HS-5 (cell line): ENCODE measurements at places on chromosomes 3 and 15.

GRCh38 chr15:38991701-38992100 lies 427.1 kb upstream of the RASGRP1 start:
- no peak for DNase-seq

- DNase-seq: no peak
Observed at GRCh38 chr3:13479332-13479581, 849 bp upstream of the HDAC11 start.

GRCh38 chr3:125117631-125118191 lies 61.9 kb upstream of the HEG1 start:
- no peak for DNase-seq

DNA sequence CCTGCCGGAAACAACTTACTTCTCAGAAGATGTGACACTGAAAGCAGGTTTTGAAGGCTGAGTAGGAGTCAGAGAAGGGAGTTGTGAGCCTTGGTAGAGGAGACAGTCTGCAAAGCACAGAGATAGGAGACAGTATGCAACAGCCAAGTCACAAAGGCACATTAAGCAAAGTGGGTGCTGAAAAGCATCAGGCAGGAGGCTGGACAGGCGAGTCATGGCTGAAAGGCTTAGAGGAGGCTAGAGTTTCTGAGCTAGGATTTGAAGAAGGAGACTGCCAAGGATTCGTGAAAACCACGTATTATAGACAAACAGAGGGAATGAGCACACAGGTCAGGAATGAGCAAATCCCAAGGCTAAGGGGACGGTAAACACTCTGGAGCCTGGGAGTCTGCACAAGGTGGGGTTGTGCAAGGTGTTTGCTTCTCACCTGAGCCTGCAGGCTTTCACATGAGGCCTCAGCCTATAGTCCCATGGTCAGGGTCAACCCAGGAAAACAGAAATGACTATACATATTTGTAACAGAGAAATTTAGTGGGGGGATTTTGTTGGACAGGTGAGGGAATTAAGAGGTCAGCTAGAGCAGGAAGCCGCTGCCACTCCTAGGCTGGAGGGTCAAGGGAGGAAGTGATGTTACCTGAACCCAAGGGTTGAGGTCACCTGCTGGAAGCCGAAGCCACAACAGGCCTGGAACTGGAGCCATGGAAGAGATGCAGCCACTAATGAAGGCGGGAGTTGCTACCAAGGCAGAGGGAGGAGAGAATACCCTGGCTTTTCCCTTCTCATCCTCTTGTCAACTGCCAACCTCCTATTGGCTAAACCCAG lies 23.1 kb upstream of the TRIM71 start:
- no peak for DNase-seq

DNA sequence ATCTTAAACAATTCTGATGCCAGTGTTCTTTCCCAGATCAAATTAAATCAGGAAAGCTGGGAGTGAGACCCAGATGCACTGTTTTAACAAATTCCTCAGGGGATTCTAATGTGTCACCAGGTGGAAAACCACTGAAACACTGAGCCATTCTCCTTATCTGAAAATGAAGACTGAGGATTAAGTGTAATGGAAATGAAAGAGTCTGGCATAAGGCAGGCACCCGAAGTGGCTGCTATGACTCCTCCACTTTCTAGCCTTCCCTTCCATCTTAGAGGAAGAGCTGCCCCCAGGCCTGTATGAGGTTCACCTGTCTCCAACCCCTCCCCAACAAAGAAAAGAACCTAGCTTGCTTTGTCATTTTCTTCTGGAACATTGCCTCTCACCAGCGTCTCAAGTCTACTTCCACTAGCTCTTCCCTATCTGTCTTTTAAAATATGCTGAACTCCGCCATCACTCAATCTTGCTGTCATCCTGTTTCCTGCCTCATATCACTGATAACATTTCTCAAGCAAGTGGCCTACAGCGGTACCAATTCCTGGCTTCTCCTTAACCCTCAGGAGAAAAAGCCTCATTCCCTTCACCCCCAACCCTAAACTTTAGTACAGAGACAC lies 13.7 kb upstream of the ABHD2 start:
- no peak for DNase-seq

DNA sequence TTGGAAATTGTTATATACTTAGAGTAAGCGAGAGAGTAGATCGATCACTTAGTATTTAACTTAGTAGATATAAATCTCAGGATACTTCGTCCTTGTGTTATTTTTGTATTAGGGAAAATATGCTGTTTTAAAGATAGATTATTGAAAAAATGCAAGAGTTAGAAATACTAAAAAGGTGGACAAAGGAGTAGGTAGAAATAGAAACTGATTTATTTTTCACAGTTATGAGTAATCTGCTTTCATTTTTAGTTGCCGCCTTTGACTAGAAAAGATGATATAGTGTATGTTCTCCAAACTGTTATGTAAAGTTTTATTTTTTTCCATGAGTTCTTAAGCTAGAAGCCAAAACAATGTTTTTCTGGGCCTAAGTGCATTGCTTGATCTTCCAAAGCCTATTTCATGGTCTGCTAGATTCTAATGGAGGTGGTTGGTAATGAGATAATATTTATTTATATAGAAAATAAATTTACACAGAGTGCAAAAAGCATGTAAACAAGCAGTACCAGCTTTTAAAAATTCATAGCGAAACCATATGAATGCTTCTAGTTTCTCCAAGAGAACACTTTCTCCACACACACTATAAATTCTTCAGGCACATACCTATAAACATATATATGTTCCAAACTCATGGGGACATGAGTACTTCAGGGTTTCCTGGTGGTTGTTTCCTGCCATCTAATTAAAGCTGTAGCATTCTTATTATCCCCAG lies 61.1 kb downstream of the DIPK2A start:
- no peak for DNase-seq

DNA sequence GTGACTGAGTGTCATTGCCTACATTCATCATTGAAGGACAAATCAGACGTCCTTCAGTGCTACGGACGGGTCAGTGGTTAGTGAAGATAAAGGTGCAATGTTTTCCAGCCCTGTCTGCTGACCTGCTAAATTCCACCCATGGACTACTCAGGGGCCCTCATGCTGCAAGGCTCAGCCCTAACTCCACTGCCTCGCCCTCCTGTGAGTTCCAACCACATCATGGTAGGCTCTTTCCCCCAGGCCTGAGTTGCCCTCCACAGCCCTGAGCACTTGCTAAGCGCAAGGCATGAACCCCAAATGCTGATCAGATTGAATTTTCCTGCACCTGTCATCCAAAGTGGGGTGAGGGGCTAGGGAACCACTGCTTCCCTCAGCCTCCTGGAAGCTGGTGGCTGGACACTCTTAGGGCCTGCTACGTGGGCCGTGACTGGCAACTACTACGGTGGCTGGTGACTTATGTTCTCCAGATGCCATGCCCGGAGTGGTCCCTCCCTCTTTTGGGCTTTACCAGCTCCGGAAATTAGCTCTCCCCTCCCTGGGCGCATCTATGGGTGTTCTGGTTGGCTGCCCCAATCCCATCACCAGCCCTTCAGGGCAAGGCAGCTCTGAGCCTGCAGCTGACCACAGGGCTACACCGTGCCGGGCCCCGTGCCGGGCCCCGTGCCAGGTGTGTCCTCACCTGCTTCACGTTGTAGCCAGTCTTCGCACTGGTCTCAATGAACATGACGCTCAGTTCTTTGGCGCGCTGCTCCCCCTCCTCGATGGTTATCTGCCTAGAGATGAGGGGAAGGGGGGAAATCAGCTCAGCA lies 32.1 kb downstream of the SRPRB start:
- no peak for DNase-seq

DNA sequence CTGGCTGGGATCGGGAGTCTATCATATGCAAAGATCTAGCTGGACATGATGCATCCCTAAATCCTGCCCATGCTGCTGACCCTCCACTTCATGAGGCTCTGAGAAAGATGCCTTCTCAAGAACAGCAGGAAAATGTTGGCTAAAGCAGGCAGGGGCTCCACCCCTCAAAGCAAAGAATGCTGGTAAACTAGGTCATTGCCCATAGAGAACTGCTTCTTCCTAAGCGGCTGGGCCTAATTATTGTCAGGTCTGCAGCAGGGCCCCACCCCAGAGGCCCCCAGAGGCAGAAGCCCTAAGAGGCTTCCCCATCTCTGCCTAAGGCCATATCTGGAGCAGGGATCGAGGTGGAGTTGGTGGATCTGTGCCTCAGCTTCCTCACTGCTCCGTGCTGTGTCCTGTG lies 447.4 kb upstream of the PROK2 start:
- no peak for DNase-seq

GRCh38 chr3:59192473-59192872 lies 142.6 kb upstream of the CFAP20DC start:
- DNase-seq: peak; percentile 56

- DNase-seq: no peak
Observed at GRCh38 chr15:68430471-68431036, 1.4 kb downstream of the ITGA11 start.

GRCh38 chr3:165839296-165840076 lies 2.3 kb upstream of the BCHE start:
- no peak for DNase-seq

GRCh38 chr3:47802734-47803479 lies at the start of gene DHX30:
TSS of gene DHX30 (plus strand) at chr3:47803138. CDS start at chr3:47810684, 7,546 bp downstream.
- peak; percentile 49 for DNase-seq

- DNase-seq: no peak
Observed at GRCh38 chr15:68411735-68412134, 20.2 kb downstream of the ITGA11 start.
